ENCODE measurements at places on chromosomes 16 and 17.

DNA sequence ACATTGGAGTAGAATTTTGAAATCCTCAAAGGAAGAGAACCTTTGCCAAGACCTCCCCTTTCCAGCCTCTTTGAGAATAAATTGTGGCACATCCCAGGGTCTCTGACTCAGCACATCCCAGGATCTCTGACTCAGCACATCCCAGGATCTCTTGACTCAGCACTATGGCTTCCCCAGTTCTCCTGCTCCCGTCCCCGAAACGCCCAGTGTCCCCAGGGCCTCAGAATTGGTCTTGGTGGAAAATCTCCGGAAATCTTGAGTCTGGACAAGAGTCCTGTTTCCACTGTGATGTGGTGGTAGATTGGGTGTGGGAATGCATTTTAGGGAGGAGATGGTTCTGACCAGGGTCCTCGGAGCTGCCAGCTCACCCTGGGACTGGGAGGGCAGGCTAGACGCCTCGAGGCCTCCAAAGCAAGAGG lies 19.2 kb downstream of the PLXDC1 start:
- no peaks in the 10 kb centered on the region for H3K27me3 ChIP-seq
- no peak overlapping the region for H3K27ac ChIP-seq
- no peak overlapping the region for H3K4me3 ChIP-seq
- no peak for DNase-seq
- H3K36me3 ChIP-seq: no peaks in the 10 kb centered on the region

- no peaks in the 10 kb centered on the region for H3K36me3 ChIP-seq
- no peak for DNase-seq
- H3K27me3 ChIP-seq: no peaks in the 10 kb centered on the region
- no peak overlapping the region for H3K27ac ChIP-seq
- H3K4me3 ChIP-seq: no peak overlapping the region
Observed at GRCh38 chr16:85619101-85619891, 6.2 kb downstream of the GSE1 start.

DNA sequence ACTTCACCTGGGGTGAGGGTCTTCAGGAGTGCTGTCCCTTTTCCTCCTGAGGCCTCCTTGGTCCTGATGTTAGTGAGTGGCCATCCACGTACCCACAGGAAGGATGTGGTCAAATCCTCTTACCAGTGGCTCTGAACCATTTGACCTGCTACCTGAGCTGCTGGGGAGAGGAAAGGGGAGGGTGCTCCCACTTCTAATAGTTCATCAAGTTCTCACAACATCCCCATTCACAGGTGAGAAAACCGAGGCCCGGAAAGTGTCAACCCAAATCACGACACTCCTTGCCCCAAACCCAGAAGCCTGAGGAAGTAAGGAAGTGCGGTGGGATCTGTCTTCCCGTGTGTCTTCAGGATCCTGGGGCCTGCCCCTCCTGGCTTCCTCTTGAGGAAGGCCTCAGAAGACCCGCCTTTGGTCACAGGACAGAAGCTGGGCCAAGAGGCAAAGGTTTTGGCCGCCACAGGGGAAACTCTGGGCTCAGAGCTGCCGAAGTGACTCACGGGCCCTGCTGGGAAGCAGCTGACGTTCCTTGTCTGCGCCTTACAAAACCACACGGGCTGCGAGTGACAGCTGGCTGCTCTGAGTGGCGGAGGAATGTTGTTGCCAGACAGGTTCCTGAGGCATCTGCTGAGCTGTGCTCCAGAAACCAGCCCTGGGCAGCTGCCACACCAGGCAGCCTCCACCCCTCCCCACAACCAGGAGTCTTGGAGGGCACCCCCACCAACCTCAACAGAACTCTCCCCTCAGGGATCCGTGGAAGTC lies 13.9 kb upstream of the KIFC3 start:
- peaks cover 2% of the 10 kb centered on the region for H3K27me3 ChIP-seq
- H3K4me3 ChIP-seq: no peak overlapping the region
- peaks cover 14% of the 10 kb centered on the region for H3K4me1 ChIP-seq
- no peaks in the 10 kb centered on the region for H3K36me3 ChIP-seq
- peak; percentile 52 for DNase-seq

DNA sequence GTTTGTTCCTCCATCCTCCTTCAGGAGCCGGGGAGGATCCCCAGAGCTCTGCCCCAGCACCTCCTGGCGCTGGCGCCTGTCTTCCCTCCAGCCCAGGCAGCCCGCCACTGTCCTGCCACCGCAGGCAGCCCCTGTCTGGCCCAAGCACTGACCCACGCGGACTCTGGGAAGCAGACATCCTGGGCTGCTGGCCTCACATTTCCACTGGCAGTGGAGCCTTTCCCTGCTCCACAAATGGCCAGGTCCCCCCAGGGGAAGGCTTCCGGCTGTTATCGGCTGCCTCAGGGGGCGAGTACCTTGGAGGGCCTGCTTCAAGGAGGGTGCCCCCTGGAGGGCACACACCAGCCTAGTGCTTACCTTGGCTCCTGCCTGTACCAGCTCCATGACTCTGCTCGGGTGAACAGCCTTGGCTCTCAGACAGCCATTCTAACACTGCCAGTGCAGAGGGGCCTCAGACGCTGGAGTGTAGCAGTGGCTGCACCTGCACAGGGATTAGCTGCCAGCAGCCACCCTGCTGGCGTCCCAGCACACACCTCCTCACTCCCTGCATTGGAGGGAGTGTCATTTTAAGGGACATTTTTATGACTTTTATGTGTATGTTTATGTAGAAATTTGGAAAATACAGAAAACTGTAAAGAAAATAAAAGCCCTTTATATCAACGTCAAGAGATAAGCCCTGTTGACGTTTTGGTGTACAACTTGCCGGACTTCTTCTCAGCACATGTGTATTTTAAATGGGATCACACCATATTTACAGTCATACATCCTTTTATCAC lies 21.0 kb downstream of the ACE start:
- H3K36me3 ChIP-seq: no peaks in the 10 kb centered on the region
- no peak overlapping the region for H3K4me3 ChIP-seq
- DNase-seq: peak; percentile 8

- DNase-seq: peak; percentile 22
- peak within 1 kb of the TSS; percentile 27 for H3K27ac ChIP-seq
- H3K27me3 ChIP-seq: peaks cover 81% of the 10 kb centered on the region
Observed at GRCh38 chr17:48997103-48997826, at the start of gene IGF2BP1. Gene IGF2BP1 (plus strand): TSS chr17:48997385. CDS start chr17:48997746, 361 bp downstream.

- H3K4me3 ChIP-seq: no peak overlapping the region
- no peaks in the 10 kb centered on the region for H3K4me1 ChIP-seq
- no peaks in the 10 kb centered on the region for H3K36me3 ChIP-seq
- H3K27ac ChIP-seq: no peak overlapping the region
- H3K27me3 ChIP-seq: no peaks in the 10 kb centered on the region
Observed at GRCh38 chr16:87688876-87689815, 76.6 kb downstream of the KLHDC4 start.

DNA sequence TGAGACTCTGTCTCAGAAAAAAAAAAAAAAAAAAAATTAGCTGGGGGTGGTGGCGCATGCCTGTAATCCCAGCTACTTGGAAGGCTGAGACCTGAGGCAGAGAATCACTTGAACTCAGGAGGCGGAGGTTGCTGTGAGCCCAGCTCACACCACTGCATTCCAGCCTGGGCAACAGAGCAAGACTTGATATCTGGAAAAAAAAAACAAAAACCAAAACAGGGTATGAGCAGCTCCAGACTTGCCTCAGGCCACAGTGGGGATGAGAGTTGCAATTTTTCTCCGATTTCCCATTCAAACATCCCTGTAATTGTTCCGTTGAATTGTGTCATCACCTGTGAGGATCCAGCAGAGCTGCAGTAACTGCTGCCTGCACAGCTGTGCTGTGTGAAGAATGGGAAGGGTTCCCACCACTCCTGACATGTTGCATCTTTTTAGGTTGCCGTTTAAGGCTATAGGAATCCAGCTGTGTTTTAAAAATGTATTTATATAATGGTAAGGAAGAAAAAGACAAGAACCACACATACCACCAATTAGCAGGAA lies 150.0 kb downstream of the VPS53 start:
- no peak overlapping the region for H3K27ac ChIP-seq
- peaks cover 28% of the 10 kb centered on the region for H3K36me3 ChIP-seq
- H3K4me1 ChIP-seq: peaks cover 10% of the 10 kb centered on the region
- no peak overlapping the region for H3K4me3 ChIP-seq
- DNase-seq: no peak

DNA sequence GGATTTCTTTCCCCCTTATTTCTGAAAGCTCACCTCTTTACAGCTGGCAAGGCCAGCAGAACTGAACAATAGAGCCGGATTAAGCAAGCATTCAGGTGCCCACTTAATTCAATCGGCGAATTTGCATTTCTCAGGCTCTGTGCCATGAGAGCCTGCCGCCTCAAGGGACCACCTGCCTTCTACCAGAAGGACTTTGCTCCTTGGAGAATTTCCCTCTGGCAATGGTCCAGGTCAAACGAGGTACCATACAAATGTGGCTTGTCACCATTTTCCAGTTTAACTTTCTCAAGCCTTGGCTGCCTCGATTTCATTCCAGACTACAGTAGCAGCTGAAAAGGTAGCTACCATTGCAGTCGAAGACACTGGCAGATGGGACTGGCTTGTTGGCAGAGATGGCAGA lies 534.0 kb downstream of the MAF start:
- H3K27me3 ChIP-seq: peaks cover 12% of the 10 kb centered on the region
- no peak for DNase-seq
- H3K4me1 ChIP-seq: peaks cover 34% of the 10 kb centered on the region
- no peak overlapping the region for H3K4me3 ChIP-seq

GRCh38 chr16:9903-10665 lies 43.3 kb downstream of the POLR3K start:
- H3K4me3 ChIP-seq: peak overlapping the region; percentile 57
- H3K36me3 ChIP-seq: no peaks in the 10 kb centered on the region
- DNase-seq: no peak
- no peaks in the 10 kb centered on the region for H3K27me3 ChIP-seq
- no peak overlapping the region for H3K27ac ChIP-seq

DNA sequence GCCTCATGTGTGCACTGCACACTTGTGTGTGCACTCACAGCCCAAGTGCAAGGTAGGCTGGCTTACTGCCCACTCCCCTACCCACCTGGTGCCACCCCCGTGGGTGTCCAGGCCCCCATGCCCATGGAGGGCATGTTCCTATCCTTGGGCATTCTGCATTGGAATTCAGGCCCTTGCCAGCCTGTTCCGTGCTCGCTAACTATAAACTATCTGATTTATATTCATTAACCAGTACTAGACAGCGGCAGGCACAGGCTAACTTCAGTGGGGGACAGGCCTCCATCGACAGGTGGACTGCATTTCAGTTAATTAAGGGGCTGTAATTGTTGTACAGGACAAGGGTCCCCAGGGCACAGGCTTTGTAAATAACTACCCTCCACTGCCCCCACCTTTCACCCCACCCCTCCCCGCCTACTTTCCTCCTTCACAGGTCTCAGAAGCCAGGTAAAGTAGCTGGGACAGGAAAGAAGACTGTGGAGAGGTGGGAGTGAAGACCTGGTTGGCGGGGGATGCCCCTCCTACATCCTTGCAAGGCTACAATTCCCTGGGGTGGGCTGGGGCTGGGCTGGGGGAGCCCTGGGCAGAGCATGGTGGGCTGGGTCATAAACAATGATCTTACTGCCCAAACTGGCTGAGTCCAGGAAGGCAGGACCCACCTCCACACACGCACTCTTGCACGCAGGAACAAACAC lies 119.0 kb upstream of the LHX1 start:
- H3K36me3 ChIP-seq: no peaks in the 10 kb centered on the region
- H3K4me1 ChIP-seq: no peaks in the 10 kb centered on the region
- no peak for DNase-seq
- H3K27me3 ChIP-seq: peaks cover 36% of the 10 kb centered on the region
- no peak overlapping the region for H3K27ac ChIP-seq
